Cortex of kidney (tissue), 1 donor: ENCODE measurements at places on chromosomes 13 and 19.

GRCh38 chr19:384799-385169, 24.2 kb downstream of the C2CD4C start:
- DNase-seq, result no peak

GRCh38 chr19:4327252-4327876, 11.3 kb downstream of the STAP2 start:
- DNase-seq, result no peak

DNA sequence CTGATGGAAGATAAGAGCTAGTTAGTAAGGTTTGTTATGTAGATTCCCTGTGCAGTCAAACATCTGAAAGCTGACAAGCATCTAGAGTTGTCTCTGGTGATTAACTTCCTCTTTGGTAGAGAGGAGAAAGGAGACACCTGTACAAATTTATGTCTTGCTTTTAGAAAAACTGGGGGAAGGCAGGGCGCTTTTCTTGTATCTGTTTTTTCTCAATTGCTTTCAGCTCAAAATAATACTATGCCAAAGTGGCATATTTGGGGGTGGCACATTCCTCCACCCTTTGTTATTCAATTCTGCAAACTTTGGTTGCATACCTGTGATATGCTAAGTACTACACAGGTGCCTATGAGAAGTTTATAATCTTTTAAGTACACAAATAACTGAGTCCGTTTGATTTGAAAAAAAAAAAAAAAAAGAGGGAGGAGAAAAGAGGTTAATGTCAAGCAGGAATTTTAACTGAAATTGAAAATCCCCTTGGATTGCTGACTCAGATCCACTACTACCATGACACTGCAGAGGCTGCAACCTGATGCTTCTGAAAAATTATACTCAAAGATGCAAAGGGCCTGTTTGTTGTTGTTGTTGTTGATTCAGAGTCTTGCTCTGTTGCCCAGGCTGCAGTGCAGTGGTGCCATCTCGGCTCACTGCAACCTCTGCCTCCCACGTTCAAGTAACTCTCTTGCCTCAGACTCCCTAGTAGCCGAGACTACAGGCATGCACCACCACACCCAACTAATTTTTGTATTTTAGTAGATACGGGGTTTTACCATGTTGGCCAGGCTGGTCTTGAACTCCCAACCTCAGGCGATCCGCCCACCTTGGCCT, 164.8 kb upstream of the NBEA start:
- no peak for DNase-seq

DNA sequence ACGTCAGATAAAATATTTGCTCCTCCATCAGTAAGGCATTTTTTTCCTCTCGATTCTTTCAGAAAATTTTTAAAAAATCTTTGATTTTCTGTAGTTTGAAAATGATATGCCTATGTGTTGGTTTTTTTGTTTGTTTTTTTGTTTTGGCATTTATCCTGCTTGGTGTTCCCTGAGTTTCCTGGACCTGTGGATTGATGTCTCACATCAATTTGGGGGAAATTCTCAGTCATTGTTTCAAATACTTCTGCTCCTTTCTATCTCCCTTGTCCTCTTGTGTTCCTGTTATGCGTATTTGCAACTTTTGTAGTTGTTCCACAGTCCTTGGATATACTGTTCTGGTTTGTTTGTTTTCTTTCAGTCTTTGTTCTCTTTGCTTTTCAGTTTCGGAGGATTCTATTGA, 18.8 kb upstream of the FLT1 start:
- DNase-seq, result no peak

GRCh38 chr13:50511877-50512341, 331.6 kb downstream of the DLEU7 start:
- no peak for DNase-seq

DNA sequence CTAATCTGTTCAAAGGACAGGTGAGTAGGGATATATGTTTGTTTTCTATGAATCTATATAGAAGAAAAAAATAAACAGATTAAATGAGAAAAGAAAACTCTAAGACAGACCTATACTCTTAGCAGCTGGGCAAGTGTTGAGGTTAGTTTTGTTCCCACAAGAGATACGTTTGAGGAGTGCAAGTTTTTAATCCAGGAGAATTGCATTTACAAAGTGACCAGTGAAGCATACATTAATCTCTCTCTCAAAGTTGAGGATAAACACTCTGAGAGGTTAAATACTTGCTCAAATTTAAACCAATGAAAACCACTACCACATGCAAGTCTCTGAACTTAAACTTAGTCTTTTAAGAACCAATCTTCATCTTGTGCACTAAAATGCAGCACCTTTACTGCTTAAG, 930.5 kb upstream of the MIR17HG start:
- no peak for DNase-seq

GRCh38 chr13:45575146-45575829, 40.3 kb downstream of the ERICH6B start:
- DNase-seq, result no peak

DNA sequence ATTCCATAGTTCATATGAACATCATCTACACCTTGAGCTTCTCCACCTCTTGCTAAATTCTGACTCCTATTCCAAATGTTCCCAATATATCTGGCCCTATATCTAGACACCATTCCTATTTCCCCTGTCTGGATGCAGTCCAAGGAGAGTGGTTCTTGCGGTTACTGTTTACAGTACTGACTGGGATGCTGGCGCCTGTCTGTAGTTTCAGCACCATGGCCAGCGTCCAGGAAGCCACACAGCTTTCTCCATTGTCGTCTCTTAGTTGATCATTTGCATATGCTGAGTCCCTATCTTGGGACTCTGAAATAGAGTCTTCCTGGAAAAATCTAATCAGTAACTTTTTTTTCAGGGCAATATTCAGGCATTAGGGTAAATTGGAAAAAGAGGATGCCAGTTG, 14.9 kb downstream of the LAIR2 start:
- DNase-seq, result no peak

- no peak for DNase-seq
Observed at GRCh38 chr13:36061054-36061453, 70.1 kb downstream of the DCLK1 start.

GRCh38 chr13:77729502-77730221, 32.2 kb downstream of the SLAIN1 start:
- DNase-seq, result no peak

GRCh38 chr13:52010890-52011631, at the start of gene ATP7B:
ATP7B (minus strand) TSS chr13:52011450; CDS start chr13:52011337, 113 bp downstream.
- DNase-seq, result no peak

DNA sequence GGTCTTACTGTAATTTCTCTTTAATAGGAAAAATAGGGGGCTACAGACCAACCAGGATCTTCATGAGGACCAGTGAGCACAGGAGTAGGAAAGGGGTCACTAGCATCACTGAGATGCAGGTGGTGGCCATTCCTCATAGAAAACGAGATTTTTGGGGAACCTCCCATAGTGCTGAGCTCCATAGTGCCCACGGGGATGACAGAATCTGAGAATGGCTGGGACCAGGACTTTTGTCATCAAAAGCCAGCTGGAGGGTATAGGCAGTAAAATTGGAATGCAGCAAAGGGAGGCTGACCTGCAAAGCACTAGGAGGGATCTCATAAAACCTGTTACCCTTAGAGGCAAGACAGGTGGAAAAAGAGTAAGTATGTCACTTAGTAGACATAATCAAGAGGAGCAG, 28.4 kb upstream of the CEACAM21 start:
- DNase-seq, result no peak

GRCh38 chr19:21439201-21439751, 42.3 kb downstream of the ZNF493 start:
- no peak for DNase-seq

DNA sequence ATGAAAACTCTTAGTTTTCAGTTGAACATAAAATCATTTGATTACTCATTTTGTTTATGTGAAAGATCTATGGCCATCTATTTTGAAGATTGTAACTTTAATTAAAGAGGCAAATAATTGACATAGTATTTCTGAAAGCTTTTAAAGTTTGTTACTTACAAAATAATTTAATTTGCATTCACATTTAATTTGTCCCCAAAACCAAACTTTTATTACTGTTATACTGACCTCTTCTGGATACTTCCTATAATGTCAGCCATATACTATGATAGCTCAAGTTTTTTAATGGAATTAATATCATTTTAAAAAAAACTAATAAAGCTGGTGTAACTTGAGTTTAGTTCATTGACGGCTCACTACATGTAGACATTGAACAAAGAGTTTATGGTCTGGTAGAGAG, 4.9 kb upstream of the SGCG start:
- no peak for DNase-seq

DNA sequence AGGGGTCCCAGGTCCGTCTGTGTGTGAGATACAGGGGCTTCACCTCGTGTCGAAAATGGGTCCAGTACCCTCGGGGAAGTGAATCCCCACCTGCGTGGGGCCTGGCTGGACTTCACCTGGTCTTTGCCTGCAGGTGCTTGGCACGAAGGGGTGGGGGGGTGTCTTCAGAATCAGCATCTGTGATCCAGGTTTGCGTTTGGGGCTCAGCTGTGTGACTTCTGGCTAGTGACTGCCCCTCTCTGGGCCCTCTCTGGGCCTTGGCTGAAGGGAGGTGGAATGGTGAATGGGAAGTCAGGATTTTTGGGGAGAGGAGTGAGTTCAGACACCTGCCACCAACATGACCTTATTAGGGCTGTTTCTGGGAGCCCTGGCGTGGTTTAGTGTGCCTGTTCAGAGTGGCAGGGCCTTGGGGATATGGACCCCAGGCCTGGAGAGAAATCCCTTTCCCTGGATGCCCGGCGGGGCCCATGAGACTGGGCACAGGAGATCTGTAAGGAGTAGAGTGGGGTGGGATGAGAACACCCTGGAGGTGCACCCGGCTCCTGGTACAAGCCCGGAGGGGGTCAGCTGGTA, 2.7 kb downstream of the CELF5 start:
- no peak for DNase-seq

GRCh38 chr13:93298713-93299112, 72.1 kb downstream of the GPC6 start:
- no peak for DNase-seq

DNA sequence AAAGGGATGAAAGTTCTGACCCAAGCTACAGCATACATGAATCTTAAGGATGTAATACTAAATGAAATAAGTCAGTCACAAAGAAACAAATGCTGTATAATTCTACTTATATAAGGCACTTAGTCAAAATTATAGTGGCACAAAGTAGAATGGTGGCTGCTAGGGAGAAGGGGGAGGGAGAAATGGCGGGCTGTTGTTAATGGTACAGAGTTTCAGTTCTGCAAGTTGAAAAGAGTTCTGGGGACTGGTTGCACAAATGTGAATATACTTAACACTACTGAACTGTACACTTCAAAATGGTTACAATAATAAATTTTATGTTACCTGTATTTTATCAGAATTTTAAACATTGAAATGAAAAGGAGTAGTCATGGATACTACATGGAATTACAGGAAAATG, 48.9 kb upstream of the CLDN10 start:
- no peak for DNase-seq

- no peak for DNase-seq
Observed at GRCh38 chr19:38233740-38234251, 9.8 kb upstream of the DPF1 start.

GRCh38 chr13:77779552-77780272, 82.2 kb downstream of the SLAIN1 start:
- no peak for DNase-seq

- DNase-seq, result no peak
Observed at GRCh38 chr19:17778968-17779929, 15.7 kb upstream of the B3GNT3 start.

DNA sequence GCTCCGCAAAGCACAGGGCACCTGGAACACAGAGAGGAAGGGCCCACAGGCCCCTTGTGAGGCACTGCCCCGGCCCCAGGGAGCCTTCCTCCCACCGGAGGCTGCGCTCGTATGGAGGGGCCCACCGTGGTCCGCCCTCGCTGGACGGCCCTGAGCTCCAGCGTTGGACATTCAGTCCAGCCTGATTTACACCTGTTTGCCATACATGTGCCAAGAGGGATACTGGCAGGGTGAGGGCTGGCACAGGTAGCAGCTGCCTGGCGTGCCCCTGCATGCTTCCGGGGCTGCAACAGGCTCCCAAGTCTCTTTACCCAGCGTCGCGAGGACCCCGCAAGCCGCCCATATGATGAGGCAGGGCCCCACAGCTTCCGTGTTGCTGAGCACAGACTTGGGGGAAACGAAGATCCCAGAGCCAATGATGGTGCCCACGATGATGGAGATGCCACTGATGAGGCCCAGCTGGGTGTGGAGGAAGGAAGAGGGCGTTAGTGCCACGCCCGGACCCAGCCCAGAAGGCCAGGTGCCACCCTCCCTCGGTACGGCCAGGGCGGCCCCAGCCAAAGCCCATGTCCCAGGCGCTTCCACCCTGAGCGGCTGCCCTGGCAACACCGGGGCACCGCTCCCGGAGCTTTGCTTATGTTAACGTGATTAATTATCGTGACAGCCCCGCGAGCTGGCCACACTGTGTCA, 5.1 kb downstream of the SLC7A9 start:
- no peak for DNase-seq

DNA sequence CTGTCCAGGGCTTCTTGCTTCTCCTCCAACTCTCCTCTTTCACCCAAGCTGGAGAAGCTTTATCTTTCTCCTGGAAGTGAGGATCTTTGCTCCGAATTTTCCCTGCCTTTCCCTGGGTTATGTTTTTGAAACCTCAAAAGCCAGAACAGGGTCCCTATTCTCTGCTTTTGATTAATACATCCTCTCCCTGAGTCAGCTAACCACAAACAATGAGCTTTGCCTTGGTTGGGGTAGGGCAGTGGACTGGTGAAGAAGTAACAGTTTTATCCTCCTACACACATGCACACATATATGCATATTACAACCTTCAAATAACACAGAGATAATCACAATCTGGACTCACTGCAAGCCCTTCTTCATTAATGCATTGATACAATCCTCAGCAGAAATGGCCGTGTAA, 44.6 kb downstream of the DLEU7 start:
- no peak for DNase-seq

DNA sequence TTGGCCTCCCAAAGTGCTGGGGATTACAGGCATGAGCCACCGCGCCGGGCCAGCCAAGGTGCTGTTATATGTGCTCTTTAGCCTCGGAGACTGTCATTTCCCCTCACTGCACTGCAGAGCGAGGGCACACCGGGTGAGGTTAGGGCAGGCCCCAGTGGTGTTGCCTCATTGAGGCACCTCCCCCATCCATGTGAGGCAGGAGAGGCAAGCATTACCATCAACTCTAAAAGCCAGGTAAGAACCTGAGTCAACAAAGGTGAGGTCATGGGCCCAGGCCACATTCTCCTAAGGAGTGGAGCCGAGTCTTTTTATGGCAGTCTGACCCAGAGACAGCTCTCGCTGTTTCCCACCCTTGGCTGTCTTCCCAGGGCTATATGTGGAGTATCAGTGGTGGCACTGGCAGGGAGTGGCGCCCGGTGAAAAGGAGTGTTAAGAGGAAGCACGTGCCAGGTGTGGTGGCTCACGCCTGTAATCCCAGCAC, 10.9 kb downstream of the B3GNT8 start:
- DNase-seq, result no peak
